Activated CD4-positive, alpha-beta T cell treated with anti-CD3 and anti-CD28 coated beads for 1 hour (primary cell): ENCODE measurements at places on chromosomes 7 and 10.

DNA sequence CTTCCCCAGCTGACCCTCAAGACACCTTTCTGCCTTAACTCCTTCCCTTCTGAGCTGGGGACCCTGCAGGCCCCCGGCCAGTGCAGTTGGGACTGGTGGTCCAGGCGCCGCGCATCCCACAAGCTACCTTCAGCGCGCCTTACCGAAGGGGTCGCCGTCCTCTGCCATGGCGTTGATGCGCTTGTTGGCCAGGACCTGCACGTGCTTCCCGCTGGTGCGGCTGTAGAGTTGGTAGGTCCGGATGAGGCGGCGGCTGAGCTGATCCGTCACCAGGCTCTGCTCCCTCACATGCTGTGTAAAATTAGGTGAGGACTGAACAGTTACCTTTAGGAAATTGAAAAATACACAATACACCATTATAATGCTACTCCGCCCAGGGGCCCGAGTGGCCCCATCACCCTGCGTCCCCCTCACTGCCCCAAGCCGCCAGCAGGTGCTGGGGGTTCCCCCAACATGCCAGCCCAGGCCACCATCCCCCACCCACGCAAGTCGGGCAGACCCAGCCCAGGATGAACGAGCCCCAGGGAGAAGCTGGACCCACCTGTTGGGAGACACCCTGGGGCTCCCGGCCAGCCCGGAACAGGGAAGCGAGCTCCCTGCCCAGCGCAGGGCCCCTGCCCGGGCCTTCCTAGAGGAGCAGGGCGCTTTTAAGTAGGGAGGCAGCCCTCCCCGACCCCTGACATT is 1.2 kb downstream of the FGF8 start:
- DNase-seq: no peak

DNA sequence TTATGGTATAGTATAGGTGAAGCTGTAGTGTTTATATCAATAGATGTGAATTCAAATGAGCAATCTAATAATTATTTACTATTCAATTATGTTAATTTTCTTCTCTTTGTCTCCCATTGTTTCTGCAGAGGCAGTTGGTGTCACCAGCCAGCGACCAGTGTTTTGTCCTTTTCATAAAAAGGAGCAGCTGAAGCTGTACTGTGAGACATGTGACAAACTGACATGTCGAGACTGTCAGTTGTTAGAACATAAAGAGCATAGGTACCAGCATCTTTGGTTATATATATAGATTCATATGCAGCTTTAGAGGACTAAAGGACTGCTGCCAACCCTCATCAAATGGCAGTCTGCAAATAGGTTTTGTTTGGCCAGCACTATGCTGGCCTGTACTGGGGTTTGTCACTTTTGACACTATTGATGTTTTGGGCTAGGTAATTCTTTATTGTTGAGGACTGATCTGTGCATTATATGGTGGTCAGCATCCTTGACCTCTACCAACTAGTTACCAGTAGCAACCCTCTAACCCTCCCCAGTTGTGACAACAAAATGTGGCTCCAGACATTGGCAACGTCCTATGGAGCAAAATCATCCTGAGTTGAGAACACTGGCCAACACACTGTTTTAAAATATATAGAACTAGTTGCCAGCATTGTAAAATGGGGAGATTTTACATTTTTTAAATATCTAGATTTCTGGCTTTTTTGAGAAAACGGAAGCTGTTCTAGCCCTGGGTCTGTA is 59.2 kb downstream of the TRIM24 start:
- DNase-seq: no peak

GRCh38 chr7:78578686-78579085 is 780.1 kb downstream of the PHTF2 start:
- no peak for DNase-seq

DNA sequence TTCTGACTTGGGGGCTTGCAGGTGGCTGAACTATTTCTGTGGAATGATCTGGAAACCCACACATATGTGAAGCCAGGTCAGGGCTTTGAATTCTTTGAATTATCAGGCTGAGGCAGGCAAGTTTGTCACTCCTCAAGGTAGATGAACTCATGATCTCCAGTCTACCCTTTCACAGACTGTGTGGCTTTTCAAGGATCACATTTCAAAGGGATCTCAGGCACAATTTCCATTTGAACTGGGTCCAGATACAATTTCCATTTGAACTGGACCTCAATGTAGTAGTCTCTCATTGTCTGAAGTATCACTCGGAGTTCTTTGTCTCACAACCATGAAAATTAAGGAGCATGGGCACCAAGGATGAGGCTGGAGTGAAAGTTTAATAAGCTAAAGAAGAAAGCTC is 25.7 kb upstream of the EIF4H start:
- DNase-seq: no peak

- DNase-seq: no peak
Observed at GRCh38 chr10:128258421-128258976, 132.3 kb upstream of the MKI67 start.

GRCh38 chr10:3122486-3123205 is 49.9 kb downstream of the PITRM1 start:
- DNase-seq: no peak

GRCh38 chr10:7243873-7244272 is 167.0 kb downstream of the SFMBT2 start:
- DNase-seq: no peak

GRCh38 chr7:80082213-80082612 is 52.4 kb upstream of the GNAI1 start:
- DNase-seq: no peak

DNA sequence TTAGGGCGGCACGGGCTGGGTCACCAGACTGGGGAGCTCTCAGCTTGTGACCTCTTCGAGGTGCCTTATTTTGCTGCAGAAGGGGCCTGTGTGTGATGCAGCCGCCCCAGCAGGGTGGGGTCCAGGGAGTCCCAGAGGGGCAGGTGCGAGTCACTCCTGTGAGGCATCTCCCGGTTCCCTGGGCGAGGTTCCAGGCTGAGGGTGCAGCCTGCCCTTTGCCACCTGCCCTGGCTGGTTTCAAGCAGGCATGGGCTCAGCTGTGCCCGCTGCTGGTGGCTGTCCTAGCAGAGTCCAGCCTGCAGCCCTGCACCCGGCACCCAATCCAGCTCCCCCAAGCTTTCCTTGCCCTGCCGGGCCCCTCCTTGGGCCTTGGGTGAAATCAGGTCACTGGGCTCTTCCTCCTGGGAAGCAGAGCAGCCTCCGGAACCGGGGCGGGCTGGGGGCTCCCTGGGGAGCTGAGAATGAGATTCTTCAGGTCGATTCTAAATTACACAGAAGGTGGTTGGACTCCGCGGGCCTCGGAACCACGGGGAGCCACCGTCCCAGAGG is 64.8 kb downstream of the PWWP2B start:
- DNase-seq: no peak

DNA sequence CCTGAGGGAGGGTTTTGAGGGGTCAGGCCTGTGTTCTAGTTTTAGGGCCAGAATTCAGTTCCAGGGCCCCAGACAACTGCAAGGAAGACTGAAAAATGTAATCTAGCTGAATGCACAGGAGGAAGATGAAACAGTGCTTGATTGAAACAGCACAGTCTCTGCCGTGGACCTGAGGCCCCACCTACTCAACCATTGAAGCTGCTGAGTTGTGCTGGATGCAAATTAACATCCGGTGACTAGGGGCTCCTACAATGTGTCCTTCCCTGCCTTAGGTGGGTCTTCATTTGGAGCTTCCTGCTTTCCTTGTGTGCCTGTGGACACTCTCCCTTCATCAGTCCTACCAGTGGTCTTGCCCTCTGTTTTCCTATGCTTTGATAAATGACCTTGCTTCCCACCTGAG is 5.7 kb downstream of the GLRX3 start:
- DNase-seq: no peak

GRCh38 chr7:116332766-116333165 is 122.4 kb downstream of the TES start:
- no peak for DNase-seq

DNA sequence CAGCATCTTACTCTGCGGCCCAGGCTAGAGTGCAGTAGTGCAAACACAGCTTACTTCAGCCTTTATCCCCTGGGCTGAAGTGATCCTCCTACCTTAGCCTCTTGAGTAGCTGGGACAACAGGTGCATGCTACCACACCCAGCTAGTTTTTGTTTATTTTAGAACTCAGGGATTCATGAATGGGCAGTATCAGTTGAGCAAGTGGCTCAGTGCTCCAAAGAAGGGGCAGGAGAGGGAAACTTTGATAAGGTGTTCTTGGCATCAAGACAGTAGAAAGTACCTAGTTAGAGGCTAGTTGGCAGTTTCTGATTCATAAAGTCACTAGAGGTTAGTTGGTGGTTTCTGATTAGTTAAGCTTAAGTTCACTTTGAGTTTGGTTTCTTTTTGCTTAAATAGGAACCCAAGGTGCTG is 18.4 kb downstream of the TRIM24 start:
- no peak for DNase-seq

- no peak for DNase-seq
Observed at GRCh38 chr7:620056-620455, 100.4 kb upstream of the PDGFA start.

- DNase-seq: no peak
Observed at GRCh38 chr7:86863452-86863851, 196.0 kb downstream of the ELAPOR2 start.

- DNase-seq: no peak
Observed at GRCh38 chr10:123642293-123642692, 23.9 kb upstream of the GPR26 start.

- DNase-seq: no peak
Observed at GRCh38 chr10:130790339-130790738, 521.2 kb downstream of the TCERG1L start.

DNA sequence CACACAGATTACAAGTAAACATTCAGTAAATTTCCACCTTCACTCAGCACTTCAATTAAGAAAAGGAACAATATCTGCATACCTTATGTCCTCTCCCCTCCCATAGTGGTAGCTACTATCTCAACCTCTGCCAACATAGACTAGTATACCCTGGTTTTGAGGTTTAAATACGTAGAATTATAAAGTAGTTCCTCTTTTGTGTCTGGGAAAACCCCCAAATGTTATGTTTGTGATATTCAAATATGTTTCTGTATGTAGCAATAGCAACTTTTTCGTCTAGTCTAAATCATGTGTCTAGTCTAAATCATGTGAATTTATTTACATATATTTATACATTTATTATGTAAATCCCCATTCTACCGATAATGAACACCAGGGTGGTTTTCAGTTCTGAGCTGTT is 13.2 kb upstream of the CAMK2B start:
- no peak for DNase-seq

DNA sequence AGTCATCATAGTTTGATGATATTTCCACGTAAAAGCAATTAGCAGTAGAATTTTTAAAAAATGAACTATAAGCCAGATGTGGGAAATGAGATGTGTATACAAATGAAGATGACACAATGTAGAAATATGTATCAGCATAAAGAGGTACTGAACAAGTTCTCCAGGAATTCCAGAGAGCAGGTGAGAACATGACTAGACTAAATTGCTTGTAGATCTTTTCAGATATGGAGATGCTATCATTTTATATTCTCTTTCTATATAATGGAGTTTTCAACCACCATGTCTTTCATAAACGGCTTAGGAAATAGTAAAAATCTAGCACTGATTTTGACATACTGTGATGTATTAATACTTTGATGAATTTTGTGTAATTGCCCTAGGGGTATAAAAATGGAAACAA is 130.9 kb downstream of the SEMA3D start:
- no peak for DNase-seq

DNA sequence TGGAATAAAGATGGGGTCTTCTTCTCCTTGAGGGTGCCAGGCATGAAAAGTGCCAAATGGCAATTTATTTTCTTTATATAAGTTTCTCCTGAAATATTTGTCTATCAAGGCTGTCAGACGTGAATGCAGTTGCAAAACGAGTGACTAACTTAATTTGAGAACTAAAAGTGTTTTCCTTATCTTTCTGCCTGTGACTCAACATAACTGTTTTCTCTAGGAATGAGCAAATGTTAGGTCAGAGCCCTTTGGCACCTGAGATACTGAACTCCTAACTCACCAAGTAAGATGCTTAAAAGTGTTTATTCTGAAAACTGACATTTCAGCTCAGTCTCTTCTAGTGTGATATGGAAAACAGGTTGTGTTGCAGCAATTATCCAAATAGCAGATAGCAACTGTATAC is 197.0 kb downstream of the STK31 start:
- DNase-seq: no peak

DNA sequence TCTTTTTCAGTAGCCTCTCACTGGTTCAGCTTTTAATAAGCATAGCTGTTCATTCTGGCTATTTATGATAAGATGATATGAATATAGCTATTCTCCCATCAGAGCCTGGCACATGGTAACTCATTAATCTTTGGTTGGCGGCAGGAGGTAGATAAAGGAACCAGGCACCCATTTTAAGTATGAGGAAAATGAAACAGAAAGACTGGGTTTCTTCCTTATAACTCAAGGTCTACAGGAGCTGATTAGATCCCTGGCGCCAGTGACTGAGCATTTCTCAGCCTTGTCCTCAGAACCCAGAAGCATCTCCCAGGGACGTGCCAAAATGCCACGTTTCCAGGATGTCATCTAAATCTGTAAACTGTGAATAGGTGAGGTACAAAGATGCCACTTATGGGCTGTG is 141.9 kb downstream of the TCF7L2 start:
- DNase-seq: no peak

DNA sequence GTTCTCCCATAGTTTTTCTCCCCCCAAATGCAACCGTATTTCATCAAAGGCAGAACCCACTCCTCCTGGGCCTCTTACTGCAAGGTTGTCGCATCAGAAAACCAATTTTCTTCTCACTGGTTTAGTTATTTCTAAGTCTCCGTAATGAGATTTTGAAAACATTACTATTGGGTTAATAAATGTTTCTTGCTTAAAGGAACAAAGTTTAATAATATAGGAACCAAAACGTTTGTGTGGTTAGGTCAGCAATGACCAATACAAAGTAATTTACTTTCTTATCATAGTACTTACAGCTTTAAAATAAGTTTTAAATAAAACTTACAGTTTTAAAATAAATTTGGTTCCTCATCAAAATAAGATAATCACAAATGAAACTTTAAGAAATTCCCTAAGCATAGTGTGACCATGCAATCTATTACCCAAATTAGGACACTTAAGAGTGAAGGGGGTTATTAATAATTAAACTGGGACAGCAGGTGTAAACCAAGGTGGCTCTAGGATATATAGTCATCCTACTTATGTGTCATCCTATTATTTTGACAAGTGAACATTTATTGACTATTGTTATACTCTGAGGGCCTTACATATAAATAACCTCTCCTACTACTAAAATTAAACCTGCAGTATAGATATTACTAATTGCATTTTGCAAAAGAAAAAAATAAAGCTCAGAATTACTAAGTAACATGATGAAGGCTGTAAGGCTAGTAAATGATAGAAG is 415.4 kb upstream of the LRRN3 start:
- DNase-seq: no peak
